ENCODE measurements at places on chromosomes 16 and 17. TPM values are rescaled to one million over a fixed set of nuclear protein-coding genes. Genes with fewer than 3 reads are reported as not detected.

WNT3 gene
- polyA plus RNA-seq: 9.3 TPM

SOX8 gene
- polyA plus RNA-seq: 3.7 TPM

NLGN2 gene
- 12.9 TPM for polyA plus RNA-seq

NPW gene
- 4.4 TPM for polyA plus RNA-seq

LASP1 gene
- 244 TPM for polyA plus RNA-seq

MED31 gene
- polyA plus RNA-seq: 16.5 TPM

SLC5A10 gene
- 0.30 TPM for polyA plus RNA-seq

PPY gene
- polyA plus RNA-seq: 0.34 TPM

DHRS7C gene
- polyA plus RNA-seq: 0.24 TPM

EVI2B gene
- 7.9 TPM for polyA plus RNA-seq

KRT24 gene
- polyA plus RNA-seq: not detected

All from large intestine (tissue), 12 donors.